ENCODE measurements at places on chromosomes 13 and 19.

DNA sequence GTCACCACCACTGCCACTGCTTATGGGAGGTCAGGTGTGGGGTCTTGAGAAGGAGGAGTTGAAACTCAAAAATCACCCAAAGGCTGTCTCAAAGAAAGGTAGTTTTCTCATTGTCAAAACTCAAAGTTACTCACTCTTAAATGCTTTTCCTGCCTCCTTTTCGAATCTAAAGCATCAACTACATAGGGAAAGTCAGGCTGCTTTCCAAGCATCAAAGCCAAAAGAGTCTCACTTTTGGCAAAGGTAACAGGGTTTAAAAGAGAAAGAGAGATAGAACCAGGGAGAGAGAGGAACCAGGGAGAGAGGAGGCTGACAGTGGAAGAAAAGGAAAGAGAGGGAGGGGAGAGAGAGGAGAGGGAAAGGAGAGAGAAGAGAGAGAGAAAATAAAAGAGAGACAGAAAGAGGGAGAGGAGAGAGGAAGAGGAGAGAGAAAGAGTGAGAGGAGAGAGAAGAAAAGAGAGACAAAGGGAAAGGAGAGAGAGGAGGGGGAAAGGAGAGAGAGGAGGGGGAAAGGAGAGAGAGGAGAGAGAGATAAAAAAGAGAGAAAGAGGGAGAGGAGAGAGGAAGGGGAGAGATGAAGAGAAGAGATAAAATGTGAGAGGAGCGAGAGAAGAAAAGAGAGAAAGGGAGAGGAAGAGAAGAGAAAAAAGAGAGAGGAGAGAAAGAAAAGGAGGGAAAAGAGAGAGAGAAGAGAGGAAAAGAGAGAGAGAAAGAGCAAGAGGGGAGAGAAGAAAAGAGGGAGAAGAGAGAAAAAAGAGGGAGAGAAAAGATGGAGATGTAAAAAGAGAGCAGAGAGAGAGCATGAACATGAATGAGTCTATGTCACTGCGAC lies 262.0 kb upstream of the TSHZ3 start:
- H3K36me3 ChIP-seq = no peaks in the 10 kb centered on the region
- H3K4me1 ChIP-seq = no peaks in the 10 kb centered on the region
- H3K27me3 ChIP-seq = no peaks in the 10 kb centered on the region
- DNase-seq = no peak

DNA sequence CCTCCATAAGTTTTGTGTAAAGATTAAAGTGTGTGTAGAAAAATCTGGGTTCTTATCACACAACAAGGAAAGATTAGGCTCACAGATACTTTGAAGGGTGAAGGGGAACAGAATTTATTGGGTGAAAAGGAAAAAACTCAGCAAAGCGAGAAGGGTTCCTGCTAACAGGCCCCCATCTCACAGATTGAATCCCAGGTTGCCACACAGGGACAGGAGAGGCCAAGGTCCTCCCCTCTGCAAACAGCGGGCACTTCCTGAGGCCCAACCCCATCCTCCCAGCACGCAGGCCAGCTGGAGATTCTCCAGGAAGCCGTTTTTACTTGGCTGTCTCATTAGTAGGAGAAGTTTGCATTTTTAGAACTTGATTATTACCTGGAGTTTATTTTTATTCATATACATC lies 15.2 kb upstream of the ERCC5 start:
- H3K27ac ChIP-seq = no peak overlapping the region
- DNase-seq = peak; percentile 77
- H3K4me1 ChIP-seq = no peaks in the 10 kb centered on the region
- peaks cover 15% of the 10 kb centered on the region for H3K36me3 ChIP-seq
- H3K27me3 ChIP-seq = no peaks in the 10 kb centered on the region

- H3K36me3 ChIP-seq = no peaks in the 10 kb centered on the region
- DNase-seq = peak; percentile 84
- no peaks in the 10 kb centered on the region for H3K27me3 ChIP-seq
- H3K4me3 ChIP-seq = no peak overlapping the region
These were observed 21.9 kb downstream of the ATP11A start for GRCh38 chr13:112711528-112712265.

GRCh38 chr19:359653-359925 lies 15.0 kb upstream of the MIER2 start:
- H3K4me1 ChIP-seq = no peaks in the 10 kb centered on the region
- H3K27ac ChIP-seq = no peak overlapping the region
- no peaks in the 10 kb centered on the region for H3K27me3 ChIP-seq
- no peak overlapping the region for H3K4me3 ChIP-seq

- no peak overlapping the region for H3K4me3 ChIP-seq
- no peaks in the 10 kb centered on the region for H3K27me3 ChIP-seq
- no peaks in the 10 kb centered on the region for H3K36me3 ChIP-seq
- H3K4me1 ChIP-seq = no peaks in the 10 kb centered on the region
- DNase-seq = no peak
These were observed 27.7 kb upstream of the UBL3 start for GRCh38 chr13:29878101-29878500.

DNA sequence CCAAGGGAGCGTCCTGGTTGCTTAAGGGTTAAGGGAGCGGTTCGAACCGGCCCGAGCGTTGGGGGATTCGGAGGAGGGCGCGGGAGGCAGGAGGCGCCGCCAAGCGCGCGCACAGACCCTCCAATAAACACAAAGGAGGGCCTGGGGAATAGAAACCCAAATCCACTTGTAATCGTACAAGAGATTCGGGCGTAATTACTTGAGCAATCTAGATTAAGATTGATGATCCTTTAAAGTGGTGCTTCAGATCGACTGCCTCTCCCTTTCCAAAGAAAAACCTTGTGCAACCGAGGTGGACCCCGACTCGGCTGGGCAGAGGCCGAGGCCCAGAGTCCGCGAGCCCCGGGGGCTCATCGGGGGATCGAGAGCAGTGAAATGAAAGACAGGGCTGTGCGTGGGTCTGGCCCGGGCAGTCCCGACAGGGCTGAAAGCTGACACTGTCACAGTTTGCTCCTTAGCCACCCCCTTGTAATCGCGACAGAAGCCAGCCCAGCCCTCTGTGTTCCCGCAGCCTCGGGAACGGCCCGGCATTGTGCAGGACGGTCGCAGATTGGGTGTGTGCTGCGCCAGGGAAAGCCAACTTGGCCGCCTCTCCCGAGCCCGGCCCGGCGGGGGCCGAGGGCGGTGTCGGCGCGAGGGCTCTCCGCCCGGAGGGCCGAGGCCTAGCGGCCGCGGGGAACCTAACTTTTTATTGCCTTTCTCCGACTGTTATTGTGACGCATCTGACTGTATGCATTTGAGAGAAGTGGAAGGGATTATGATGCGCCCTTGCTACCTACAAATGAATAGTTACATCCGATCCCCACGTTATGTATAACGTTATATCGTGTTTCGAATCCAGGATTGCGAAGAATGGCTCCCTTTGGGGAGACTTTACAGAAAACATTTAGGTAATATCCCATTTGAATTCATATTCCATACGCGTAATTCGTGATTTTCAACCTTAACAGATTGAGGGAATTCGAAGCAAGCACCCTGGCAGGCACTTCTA lies 5.5 kb downstream of the MAB21L1 start:
- H3K4me3 ChIP-seq = peak overlapping the region; percentile 16
- H3K36me3 ChIP-seq = no peaks in the 10 kb centered on the region
- peak; percentile 41 for DNase-seq
- no peaks in the 10 kb centered on the region for H3K27me3 ChIP-seq
- H3K27ac ChIP-seq = no peak overlapping the region

DNA sequence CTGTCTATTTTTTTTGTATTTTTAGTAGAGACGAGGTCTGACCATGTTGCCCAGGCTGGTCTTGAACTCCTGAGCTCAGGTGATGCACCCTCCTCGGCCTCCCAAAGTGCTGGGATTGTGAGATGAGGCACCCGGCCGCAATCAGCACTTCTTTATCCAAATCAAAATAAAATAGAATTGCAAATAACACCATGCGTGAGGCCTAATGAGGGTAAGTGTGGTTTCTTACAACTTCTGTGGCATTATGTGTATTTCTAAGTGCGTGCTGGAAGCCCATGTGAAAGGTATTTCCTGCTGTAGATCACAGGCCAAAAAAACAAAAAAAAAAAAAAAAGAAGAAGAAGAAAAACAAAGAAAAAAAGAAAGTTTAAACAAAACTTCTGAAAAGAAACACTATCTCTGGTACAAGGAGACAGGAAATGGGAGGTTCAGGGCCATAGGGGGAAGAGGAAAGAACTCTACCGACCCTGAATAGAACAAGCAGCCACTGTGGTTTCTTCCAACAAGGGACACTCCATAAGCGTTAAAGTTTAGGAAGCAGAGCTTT lies 3.0 kb upstream of the GRAMD1A start:
- H3K36me3 ChIP-seq = no peaks in the 10 kb centered on the region
- DNase-seq = peak; percentile 34
- H3K27me3 ChIP-seq = no peaks in the 10 kb centered on the region
- H3K27ac ChIP-seq = peak overlapping the region; percentile 50
- H3K4me3 ChIP-seq = no peak overlapping the region

GRCh38 chr13:33264620-33264978 lies 21.0 kb downstream of the STARD13 start:
- peaks cover 24% of the 10 kb centered on the region for H3K4me1 ChIP-seq
- no peak overlapping the region for H3K4me3 ChIP-seq
- H3K27ac ChIP-seq = no peak overlapping the region
- no peaks in the 10 kb centered on the region for H3K36me3 ChIP-seq
- DNase-seq = no peak

- H3K36me3 ChIP-seq = no peaks in the 10 kb centered on the region
- H3K27ac ChIP-seq = no peak overlapping the region
- DNase-seq = no peak
- H3K27me3 ChIP-seq = no peaks in the 10 kb centered on the region
- no peaks in the 10 kb centered on the region for H3K4me1 ChIP-seq
- H3K4me3 ChIP-seq = no peak overlapping the region
These were observed 1635.2 kb downstream of the EFNB2 start for GRCh38 chr13:104900191-104900817.

GRCh38 chr19:45645631-45646344 lies 6.6 kb upstream of the EML2 start:
- H3K27me3 ChIP-seq = no peaks in the 10 kb centered on the region
- peak; percentile 69 for DNase-seq
- H3K36me3 ChIP-seq = no peaks in the 10 kb centered on the region
- no peak overlapping the region for H3K27ac ChIP-seq
- H3K4me1 ChIP-seq = peaks cover 17% of the 10 kb centered on the region

GRCh38 chr13:87677496-87678371 lies 6.6 kb downstream of the SLITRK5 start:
- no peaks in the 10 kb centered on the region for H3K4me1 ChIP-seq
- DNase-seq = peak; percentile 49
- no peak overlapping the region for H3K27ac ChIP-seq
- no peaks in the 10 kb centered on the region for H3K36me3 ChIP-seq

DNA sequence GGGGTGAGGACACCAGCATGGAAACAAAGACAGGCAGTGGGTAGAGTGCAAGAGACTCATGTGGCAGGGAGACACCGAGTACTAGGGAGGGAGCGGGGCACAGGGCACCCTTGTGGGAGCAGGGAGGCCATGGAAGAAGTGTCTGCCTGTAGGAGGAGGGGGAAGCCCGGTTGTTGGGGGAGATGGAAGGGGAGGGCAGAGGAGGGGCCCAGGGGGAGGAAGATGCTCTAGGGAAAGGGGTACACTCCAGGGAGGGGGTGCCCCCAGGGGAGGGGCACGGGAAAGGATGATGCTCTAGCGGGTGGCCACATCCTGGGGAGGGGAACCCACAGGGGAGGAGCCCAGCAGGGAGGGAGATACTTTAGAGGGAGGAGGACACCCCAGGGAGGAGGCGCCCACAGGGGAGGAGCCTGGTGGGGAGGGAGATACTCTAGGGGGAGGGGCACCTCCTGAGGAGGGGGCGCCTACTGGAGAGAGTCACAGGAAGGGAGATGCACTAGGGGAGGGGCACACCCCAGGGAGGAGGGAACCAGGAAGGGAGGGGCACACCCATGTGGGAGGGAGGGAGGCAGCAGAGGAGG lies 24.9 kb downstream of the CPAMD8 start:
- H3K4me3 ChIP-seq = no peak overlapping the region
- no peak for DNase-seq
- H3K27me3 ChIP-seq = no peaks in the 10 kb centered on the region
- H3K4me1 ChIP-seq = no peaks in the 10 kb centered on the region
- H3K36me3 ChIP-seq = no peaks in the 10 kb centered on the region

DNA sequence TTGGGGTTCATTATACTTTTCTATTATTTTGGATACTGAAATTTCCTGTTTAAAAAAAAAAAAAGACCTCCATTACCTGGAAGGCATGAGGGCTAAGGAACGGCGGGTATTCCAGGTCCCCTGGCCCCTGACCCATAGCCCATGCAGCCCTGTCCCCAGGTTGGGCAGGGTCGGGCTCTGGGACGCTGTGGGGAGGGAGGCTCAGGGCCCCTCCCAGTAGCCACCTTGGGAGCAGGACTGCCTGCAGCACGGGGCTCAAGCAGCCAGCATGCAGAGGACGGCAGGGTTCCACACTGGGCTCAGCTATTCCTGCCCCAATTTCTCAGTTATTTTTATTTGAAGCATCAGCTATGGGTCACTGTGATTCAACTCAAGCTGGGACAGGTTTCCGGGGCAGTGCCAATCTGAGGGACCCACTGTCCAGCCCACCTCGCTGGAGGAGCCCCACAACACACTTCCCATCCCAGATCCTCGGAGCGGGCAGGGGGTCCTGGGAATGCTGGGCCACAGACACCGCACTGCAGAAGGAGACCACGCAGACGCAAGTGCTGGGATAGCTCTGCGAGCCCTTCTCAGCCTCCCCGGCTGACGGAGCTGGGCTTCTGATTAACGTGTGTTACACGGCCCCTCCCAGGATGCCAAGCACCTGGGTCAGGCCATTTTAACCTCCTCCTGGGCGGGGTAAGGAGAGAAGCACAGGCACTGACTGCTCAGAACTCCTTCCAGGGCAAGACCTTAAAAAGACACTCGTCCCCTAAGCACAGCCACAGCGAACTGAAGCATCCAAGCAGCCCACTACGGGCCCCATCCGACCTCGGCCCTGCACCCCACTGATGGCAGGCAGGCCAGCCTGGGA lies 60.1 kb downstream of the PEPD start:
- H3K4me1 ChIP-seq = no peaks in the 10 kb centered on the region
- H3K27me3 ChIP-seq = no peaks in the 10 kb centered on the region
- no peak overlapping the region for H3K27ac ChIP-seq
- no peak overlapping the region for H3K4me3 ChIP-seq
- no peak for DNase-seq

- no peak for DNase-seq
- no peaks in the 10 kb centered on the region for H3K4me1 ChIP-seq
- H3K36me3 ChIP-seq = no peaks in the 10 kb centered on the region
- no peaks in the 10 kb centered on the region for H3K27me3 ChIP-seq
These were observed 122.4 kb downstream of the TRPC4 start for GRCh38 chr13:37747071-37747612.

GRCh38 chr19:28519952-28520861 lies 692.7 kb downstream of the UQCRFS1 start:
- H3K4me1 ChIP-seq = peaks cover 13% of the 10 kb centered on the region
- no peaks in the 10 kb centered on the region for H3K27me3 ChIP-seq
- H3K36me3 ChIP-seq = no peaks in the 10 kb centered on the region
- no peak overlapping the region for H3K4me3 ChIP-seq

- H3K4me1 ChIP-seq = no peaks in the 10 kb centered on the region
- peak within 1 kb of the TSS; percentile 83 for H3K4me3 ChIP-seq
- no peaks in the 10 kb centered on the region for H3K27me3 ChIP-seq
- peak; percentile 90 for DNase-seq
- peak within 1 kb of the TSS; percentile 50 for H3K27ac ChIP-seq
These were observed at the start of gene APOE for GRCh38 chr19:44905437-44906160. TSS of gene APOE (plus strand) at chr19:44905796. CDS start at chr19:44906625, 829 bp downstream.
